G401 (cell line): ENCODE measurements at places on chromosomes 11 and 22. TPM values are rescaled to one million over a fixed set of nuclear protein-coding genes. Genes with fewer than 3 reads are reported as not detected.

The APOL5 gene
- total RNA-seq = not detected in 2 replicates

The OLFML1 gene
- 39.3 and 54.5 TPM in 2 replicates for total RNA-seq

The NXPE1 gene
- total RNA-seq = not detected in 2 replicates

The SLN gene
- not detected in 2 replicates for total RNA-seq
